ENCODE measurements at places on chromosomes 1 and 21.

- peak; percentile 23 for DNase-seq
Measured at GRCh38 chr1:111441573-111442192, 7.4 kb downstream of the WDR77 start.

- no peak for DNase-seq
Measured at GRCh38 chr1:154318386-154318785, 2.5 kb upstream of the AQP10 start.

GRCh38 chr1:21338573-21339355 lies 48.5 kb upstream of the ECE1 start:
- no peak for DNase-seq

- no peak for DNase-seq
Measured at GRCh38 chr1:99603699-99604560, 42.0 kb upstream of the PALMD start.

- no peak for DNase-seq
Measured at GRCh38 chr21:34110594-34111202, 37.3 kb downstream of the MRPS6 start.

DNA sequence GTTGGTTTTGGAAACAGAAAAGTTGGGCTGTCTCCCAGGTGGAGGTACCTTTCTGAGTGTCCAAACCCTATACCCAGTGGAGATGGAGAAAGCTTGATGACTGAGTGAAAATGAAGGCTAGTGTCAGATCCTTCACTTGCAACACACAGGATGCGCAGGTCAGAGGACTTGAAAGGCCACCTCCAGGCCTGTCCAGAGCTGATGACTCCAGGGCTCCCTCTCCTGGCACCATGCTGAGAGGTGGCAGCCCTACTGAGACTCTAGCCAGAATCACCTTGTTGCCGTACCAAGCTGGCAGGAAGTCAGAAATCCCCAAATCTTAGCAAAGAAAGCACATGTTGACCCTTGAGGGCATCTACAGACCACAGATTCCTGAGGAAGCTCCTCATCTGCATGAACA lies 16.4 kb downstream of the KNCN start:
- no peak for DNase-seq

DNA sequence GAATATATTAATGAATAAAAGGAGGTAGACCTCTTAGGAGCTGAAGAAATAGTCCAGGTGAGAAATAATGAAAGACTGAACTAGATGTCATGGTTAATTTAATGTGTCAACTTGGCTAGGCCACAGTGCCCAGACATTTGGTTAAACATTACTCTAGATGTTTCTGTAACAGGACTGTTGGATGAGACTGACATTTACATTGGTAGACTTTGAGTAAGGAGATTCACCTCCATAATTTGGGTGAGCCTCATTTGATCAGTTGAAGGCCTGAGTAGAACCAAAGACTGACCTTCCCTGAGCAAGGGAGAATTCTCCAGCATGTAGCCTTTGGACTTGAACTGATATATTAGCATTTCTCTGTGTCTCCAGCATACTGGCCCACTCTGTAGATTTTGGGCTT lies 49.2 kb upstream of the TACSTD2 start:
- DNase-seq, result no peak

DNA sequence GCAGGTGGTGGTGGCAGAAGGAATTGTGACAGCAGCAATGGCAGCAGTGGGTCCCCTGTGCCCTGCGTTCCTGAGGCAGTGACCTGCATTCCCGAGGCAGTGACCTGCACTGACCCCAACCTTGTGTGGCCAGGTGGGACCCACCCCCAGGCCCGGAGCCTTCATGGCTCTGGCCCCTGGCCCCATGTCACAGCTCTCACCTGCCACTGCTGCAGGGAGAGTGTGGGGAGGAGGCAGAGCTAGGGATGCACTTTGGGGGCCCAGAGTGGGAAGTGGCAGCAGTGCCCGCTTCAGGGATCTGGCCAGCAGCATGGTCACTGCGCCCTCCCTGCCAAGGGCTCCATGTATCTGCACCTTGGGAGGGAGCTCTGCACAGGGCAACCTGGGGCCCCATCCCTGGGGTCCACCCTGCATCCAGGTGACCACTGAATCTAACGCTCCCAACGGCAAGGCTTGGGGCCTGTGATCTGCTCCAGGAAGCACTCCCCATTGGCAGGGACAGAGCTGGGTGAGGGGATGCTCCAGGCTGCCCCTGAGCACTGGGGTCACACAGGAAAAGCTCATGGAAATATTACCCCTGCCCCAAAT lies 618.6 kb downstream of the RWDD3 start:
- DNase-seq, result no peak

- no peak for DNase-seq
Measured at GRCh38 chr1:227449051-227449450, 114.3 kb upstream of the ZNF678 start.

- DNase-seq, result no peak
Measured at GRCh38 chr1:171595324-171595723, 26.7 kb upstream of the MYOCOS start.

GRCh38 chr21:24127651-24128050 lies 1479.6 kb downstream of the MRPL39 start:
- DNase-seq, result no peak

DNA sequence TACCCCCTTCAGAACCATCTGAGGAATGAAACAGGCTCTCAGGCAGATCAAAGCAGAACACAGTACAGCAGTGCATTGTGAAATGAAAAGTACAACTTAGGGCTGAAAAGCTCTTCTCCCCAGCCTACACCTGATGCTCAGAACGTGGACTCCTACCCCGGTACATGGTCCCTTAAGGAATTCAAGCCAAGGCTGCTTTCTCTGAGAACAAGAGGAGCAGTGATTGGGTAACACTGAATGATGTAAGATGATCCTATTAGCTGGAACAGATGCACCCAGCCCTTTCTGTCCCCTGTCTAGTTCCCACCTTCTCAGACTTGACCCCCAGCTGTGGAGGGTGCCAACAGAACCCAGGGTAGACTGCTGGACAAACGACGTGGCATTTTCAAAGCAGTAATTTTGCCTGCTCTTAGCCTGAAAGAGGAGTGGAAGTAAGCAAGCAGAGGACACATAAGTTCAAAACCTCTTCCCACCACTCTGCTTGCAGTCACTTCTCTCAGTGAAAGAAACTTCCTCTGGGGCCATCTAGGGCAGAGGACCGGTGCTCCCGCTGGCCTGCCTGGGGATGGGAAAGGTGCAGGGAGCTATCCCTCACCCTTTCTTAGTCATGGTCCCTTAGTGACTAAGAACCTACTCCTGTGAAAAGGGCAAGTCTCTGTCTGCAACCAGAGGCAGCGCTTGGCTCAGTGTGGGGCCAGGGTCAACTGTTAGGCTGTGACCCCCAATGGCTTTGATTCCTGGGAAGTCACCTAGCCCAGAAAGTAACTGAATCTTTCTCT lies 72.7 kb downstream of the TRABD2B start:
- no peak for DNase-seq

DNA sequence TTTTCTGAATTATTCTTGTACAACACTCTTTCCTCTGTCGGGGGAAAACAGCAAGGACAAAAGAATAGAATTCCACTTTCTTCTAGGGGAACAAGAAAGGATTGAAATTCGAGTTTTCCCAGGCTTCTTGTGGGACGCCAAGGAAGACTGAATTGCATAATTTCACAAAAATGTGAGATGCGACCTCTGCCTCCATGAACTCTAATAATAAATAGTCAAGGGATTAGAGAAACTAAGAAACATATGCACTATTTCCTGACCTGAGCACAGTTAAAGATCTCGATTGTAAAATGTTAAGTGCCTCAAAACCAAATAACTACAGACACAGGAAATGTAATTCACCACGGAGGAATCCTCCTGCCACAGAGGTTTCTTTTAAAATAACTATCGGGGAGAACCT lies 117.3 kb upstream of the MARK1 start:
- DNase-seq, result no peak

GRCh38 chr1:226649780-226650179 lies 89.3 kb downstream of the ITPKB start:
- DNase-seq, result peak; percentile 33

DNA sequence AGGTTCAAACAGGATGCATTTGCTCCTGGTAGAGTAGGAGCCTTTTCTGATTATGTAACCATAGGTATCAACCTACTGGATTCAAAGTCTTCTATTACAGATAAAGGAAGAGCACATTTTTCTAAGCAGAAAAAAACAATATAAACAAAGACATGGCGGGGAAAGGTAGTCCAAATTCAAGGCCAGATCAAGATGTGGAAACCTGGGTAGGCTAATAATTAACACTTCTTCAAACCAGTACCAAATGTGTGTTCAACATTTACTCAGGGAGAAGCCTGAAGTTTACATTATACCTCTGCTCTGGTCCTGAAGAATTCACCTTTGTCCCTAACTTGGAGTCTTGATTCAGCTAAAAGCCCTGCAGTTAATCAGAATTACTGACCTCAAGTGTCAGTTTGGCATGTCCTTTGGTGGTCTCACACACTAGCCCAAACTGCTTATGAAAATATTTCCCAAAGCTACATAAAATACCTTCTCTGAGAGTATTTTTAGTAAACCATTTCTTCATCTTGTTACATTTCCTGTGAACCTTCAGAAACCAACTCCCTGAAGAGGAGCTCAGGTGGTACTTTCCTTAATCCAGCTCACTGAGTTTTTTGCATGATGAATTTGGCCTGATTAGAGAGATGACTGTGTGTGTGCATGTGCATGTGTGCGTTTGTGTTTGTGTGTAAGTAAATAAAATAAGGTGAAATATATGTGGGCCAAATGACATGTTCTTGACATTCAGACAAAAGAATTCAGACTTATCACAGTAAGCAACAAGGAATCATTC lies 70.2 kb downstream of the TOR3A start:
- DNase-seq, result no peak

- DNase-seq, result no peak
Measured at GRCh38 chr1:151635479-151636072, 23.7 kb downstream of the SNX27 start.

GRCh38 chr1:222107267-222107666 lies 365.4 kb upstream of the DUSP10 start:
- DNase-seq, result no peak

- no peak for DNase-seq
Measured at GRCh38 chr1:107459204-107459904, 318.5 kb downstream of the NTNG1 start.

GRCh38 chr1:153973525-153973924 lies 3.9 kb downstream of the JTB start:
- DNase-seq, result no peak

DNA sequence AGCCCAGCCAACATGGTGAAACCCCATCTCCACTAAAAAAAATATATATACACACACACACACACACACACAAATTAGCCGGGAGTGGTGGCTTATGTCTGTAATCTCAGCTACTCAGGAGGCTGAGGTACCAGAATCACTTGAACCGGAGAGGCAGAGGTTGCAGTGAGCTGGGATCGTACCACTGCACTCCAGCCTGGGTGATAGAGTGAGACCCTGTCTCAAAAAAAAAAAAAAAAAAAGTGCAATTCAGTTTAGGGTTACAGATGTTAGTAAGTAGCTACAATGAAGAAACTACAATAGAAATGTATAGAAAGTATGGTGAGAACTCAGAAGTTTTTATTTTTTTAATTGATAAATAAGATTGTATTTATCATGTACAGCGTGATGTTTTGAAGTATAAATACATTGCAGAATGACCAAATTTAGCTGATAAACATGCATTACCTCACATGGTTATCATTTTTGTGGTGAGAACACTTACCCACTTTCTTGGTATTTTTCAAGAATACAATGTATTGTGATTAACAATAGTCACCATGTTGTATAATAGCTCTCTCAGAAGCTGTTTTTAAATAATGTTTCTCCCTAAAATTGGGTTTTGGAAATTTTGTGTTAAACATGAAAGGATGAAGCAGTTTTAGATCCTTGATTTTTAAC lies 17.9 kb downstream of the KDM1A start:
- no peak for DNase-seq

GRCh38 chr21:38323721-38324531 lies 67.1 kb downstream of the KCNJ15 start:
- DNase-seq, result no peak
